KBM-7 (cell line): ENCODE measurements at places on chromosomes 2 and 18.

DNA sequence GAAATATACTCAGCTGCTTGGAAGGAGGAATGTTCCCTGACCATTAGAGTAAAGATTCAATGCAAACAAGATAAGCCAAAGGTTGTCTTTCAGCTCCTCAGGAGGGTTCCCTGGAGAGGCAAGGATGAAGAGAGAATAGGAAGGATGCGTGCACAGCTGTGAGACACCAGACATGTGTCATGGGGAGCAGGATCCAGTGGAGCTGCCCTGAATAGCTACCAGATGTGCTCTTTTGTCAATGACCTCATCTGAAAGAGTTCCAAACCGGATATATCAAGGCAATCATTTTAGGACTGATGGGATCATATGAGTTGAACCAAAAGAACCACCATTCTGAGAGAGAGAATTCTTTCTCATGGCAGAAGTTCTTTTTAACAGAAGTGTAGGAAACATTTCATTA lies 490.6 kb downstream of the IRS1 start:
- no peak for DNase-seq

GRCh38 chr2:134671513-134671912 lies 47.3 kb downstream of the TMEM163 start:
- DNase-seq: peak; percentile 18

DNA sequence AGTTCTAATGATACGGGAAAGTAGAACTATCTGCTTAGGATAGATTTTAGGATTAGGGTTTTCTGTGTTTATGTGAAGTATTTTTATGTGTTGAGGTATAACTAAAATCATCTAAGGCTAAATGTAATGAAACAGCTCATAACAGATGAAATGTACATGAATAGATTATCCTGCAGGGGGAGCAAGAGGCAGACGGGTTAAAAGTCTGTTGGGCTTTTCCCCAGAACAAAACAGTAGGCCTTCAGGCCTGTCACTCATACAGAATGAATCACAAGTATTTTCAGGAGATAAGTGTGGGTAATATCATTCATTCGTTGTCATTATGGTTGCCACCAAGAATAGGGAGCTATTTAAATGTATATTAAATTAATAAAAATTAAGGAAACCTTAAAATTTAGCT lies 107.9 kb upstream of the IL1R2 start:
- DNase-seq: peak; percentile 55

GRCh38 chr2:38016219-38016618 lies 59.7 kb downstream of the CYP1B1 start:
- DNase-seq: no peak

DNA sequence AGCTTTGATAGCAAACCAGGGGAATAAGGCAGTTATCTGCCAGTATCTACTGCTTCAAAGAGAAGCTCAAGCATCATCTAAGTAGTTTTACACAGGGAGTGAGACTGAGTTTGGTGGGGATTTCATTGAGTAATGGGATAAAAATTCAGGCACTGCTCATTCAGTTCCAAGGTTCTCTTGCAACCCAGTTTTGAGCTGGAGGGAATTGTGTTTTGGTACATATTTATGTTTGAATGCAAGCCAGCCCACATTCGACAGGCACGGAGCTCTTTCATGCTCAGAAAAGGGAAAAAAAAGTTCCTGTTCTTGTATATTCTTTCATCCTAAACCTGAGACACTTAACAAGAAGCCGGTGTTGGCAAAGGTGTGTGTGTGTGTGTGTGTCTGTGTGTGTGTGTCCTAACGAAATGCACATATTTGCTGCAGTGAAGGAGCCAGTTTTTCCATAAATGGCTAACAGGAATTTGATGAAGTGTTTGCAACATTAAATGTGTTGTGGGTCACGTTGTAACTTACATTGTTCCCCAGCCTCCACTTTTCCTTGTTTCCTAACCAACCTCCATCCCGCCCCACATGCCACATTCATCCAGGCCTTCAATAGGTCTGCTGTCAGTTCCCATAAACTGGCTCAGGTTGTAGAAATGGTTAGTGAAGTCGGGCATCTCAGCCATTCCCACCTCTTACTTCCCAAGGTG lies 311.1 kb downstream of the TXNL1 start:
- no peak for DNase-seq

GRCh38 chr2:83378921-83379320 lies 1080.2 kb downstream of the SUCLG1 start:
- no peak for DNase-seq

GRCh38 chr2:191637182-191638078 lies 40.5 kb upstream of the NABP1 start:
- peak; percentile 62 for DNase-seq

- no peak for DNase-seq
Observed at GRCh38 chr2:15841776-15842560, 98.4 kb upstream of the MYCN start.

DNA sequence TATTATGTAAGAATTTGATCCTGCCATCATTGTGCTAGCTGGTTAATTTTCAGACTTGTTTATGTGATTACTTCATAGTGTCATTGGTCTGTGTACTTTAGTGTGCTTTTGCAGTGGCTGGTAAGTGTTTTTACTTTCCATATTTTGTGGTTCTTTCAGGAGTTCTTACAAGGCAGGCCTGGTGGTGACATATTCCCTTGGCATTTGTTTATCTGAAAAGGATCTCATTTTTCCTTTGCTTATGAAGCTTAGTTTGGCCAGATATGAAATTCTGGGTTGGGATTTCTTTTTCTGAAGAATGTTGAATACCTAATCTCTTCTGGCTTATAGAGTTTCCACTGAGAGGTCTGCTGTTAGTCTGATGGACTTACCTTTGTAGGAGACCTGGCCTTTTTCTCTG lies 72.8 kb upstream of the MC4R start:
- no peak for DNase-seq

DNA sequence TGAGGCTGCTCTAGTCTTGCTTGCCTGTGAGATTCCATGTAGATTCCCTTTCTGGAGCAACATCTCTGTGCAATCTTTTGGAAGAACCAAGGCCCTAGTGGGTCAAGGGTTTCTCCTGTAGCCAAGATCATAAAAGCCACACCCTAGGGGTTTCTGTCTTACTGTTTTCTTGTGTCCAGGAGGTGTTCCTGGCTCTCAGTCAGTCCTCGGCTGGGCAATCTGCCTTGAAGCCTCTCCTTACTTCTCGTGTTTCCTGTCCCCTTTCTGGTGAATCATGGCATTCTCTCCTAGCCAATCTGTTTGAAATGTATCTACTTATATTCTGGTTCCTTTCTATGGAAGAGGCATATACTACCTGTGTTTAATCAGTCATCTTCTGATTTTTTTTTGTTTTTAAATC lies 484.8 kb upstream of the UBE2E3 start:
- no peak for DNase-seq

DNA sequence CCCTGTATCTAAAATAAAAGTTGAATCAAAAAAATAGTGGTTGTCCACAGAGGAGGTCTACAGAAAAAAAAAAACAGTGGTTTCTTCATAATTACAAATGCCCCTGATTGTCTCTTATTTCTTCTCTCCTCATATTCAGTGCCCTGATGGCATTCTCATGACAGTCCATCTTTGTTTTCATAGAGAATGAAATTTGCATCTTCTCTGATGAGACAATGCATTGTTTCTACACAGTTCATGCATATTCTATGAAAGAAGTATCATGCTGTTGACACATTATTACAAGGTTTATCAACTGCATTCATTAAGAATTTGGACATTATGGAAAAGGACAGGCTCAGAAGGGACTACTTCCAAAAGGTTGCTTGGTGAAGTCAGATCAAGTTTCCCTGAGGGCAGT lies 59.5 kb downstream of the LHCGR start:
- no peak for DNase-seq

- DNase-seq: no peak
Observed at GRCh38 chr2:131029812-131030211, 63.4 kb downstream of the FAM168B start.

DNA sequence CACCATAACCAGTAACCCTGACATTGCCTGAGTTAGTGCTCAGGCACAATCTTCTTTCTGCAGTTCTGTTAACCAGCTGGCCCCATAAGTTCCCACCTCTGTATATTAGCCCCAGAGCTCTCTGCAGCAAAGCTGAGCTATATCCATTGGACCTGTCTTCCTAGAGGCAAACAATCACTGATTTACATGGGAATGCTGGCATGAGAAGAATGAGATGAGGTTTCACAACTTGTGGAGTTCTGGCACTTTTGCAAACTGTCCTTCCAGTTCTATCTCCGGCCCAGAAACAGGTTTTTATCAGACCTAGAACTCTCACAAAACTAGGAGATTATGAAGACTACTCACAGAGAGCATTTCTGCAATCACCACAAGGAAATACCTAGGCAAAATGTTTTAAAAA lies 7.9 kb upstream of the CCBE1 start:
- no peak for DNase-seq

- no peak for DNase-seq
Observed at GRCh38 chr2:7971841-7972240, 710.0 kb upstream of the ID2 start.
